ENCODE measurements at places on chromosomes 2 and 18. TPM values are rescaled to one million over a fixed set of nuclear protein-coding genes. Genes with fewer than 3 reads are reported as not detected.

DNA sequence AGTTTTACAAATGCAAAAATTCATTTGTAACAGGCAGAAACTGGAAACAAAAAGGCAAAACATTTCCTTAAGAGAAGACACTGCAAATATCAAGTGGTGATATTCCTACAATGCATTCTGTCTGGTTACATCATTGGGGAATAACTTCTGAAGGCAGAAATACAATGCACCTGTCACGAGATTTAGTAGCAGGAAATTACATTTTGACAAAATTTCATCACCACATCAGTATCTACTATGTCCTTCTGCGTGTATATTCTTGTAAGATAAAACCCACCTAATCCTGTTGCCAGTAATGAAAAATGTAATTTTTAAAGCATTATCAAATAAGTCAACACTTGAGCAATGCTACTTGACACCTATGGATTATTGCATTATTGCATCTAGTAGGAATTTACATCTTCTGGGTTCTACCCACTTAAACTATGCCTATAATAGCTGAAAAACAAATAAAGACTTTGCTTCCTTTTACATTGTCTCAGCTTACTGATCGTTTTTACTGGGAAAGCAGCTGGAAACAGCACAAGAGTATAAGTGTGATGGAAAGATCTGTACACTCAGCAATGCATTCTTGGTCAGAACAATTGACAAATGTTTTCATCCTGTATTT is 59.5 kb downstream of the IRS1 start:
- DNase-seq = no peak

DNA sequence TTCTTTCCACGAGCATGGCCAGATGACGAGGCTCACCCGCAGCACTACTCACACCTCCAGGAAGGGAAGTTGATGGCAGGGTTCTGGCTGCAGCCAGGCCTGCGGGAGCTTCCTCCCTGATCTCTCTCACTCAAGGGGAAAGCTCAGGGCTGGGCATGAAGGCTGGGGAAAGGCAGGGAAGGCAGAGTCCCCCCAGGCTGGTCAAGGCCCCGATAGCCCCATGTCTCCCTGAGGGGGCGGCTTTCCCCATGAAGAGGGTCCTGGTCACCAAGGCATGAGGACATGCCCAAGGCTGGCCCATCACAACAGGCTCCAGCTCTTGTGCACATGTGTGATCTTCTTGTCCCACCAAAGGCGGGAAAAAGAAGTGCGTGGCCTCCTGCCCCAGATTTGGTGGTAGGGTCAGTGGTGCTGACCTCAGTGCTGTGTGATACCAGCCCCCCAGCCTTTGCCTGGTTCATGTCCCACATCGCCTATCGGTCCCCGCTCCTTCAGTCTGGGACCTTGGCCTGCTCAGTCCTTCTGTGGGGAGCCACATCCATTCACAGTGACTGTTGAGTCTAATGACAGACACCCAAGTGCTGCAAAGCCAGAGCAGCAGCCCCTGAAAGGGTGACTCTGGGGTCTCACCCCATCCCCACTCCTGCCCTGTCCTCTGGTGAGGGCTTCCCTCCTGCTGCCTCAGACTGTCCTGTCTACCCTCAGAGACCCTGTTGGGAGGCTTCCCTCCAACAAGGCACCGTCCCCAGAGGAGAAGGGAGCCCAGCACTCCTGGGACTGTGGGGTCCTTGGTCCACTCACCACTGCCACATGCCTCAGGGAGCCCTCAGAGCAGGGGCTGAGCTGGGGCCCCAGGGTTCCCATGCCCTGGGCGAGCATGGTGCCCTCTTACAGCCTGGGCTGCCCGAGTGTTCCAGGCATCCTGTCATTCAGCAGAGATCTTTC is 49.8 kb upstream of the ALPP start:
- DNase-seq = peak; percentile 46

DNA sequence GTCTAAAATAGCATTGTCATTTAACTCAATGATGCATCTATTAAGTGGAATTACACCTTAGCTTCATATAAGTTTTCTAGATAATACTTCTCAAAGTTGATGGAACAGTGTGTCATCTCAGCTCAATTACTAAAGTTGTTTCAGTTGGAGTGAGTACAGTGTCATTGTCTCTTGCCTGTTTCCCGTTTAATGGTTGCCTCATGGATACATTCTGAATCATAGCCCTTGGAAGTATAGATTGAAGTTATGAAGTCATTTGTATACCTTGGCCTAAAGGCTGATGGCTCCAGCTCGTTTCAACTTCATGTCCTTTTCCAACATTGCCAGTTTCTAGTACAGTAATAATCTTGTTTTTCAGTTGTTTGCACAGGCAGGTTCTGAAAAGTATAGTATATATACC is 130.5 kb upstream of the NOSTRIN start:
- DNase-seq = no peak

GRCh38 chr2:46014911-46015654 is 282.1 kb upstream of the EPAS1 start:
- DNase-seq = no peak

The ARMC9 gene
- 37.7 TPM for total RNA-seq

- no peak for DNase-seq
Observed at GRCh38 chr2:158575051-158575635, 118.4 kb downstream of the PKP4 start.

The PTPRN gene
- total RNA-seq = 7.8 TPM

DNA sequence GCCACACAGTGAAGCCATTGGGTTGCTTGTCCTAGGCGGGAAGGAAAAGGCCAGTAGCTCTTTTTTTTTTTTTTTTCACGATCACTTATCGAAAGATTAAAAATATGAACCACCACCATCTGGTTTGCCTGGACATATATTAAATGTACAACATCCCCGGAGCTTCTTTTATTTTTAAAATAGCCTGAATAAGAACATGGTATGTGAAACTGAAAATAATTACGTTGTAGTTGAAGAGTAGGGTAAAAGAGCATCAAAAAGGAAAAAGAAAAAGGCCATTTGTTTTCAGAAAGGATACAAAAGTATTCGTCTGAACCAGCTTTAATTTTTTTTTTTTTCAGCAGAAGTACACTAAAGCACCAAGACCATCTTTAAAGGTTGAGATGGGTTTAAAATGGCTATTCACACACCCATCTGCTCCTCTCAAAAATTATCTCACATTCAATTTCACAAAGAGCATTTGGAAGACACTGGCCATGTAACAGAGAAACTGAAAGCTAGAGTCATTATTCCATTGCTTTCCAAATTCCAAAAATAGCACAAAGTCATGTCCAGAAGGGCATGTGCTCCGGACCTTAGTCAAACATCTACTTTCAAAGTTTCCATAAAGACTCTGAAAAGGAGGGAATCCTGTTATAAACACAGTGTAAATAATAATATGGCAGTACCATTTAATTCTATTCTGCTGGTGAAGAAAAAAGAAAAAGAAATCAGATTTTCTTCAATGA is 82.9 kb downstream of the SCN3A start:
- DNase-seq = no peak

DNA sequence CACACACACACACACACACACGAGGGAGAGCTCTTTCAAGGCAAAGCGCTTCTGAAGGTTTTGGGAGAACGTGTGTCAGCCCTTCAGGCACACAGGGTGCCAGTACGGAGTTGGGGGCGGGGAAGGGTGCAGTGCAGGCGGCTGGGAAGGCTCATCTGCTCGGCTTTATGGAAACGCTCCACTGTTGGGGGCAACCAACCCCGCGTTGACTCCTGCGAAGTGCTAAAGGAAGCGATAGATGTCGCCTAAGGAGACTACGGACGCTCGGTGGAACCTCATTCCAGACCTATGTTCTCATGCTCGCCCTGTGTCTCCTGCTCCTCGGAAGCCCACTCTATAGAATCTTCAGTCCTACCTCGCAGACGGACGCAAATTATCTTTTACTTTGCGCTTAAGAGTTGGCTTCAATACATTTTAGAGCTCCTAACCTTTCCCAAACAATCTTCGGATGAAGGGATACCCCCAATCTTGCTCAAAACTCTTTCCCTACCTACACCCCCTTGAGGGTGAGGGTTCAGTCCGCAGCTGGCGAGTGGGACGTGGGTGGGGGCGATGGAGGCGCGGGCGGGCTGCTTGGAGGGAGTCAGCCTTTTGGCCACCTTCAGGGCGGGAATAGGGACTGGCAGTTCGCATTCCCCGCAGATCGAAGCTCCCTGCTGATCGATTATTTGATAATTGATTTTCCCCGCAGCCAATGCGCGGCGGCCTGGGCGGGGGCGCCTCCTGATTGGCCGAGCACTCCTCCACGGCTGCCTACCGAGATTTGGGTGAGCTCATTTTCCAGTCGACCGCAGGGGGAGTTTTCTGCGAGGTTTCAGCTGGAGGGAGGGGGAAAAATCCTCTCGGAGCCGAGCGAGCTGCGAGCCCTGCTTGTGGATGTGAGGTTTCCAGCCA is 1.9 kb upstream of the MEIS1 start:
- DNase-seq = peak; percentile 97

The RGPD4 gene
- not detected for total RNA-seq

- DNase-seq = no peak
Observed at GRCh38 chr2:129799036-129799958, 180.2 kb upstream of the RAB6C start.

- no peak for DNase-seq
Observed at GRCh38 chr2:38697116-38697840, 31.4 kb downstream of the GALM start.

The SLC4A3 gene
- total RNA-seq = 1.1 TPM

DNA sequence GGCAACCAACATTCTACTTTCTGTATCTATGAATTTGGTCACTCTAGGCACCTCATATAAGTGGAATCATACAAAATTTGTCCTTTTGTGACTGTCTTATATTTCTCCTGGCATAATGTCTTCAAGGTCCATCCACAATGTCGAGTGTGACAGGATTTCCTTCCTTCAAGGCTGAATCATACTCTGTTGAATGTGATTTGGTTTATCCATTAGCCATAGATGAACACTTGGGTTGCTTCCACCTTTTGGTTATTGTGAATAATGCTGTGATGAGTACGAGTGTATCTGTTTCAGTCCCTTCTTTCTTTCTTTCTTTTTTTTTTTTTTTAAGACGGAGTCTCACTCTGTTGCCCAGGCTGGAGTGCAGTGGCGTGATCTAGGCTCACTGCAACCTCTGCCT is 311.3 kb downstream of the TGIF1 start:
- no peak for DNase-seq

DNA sequence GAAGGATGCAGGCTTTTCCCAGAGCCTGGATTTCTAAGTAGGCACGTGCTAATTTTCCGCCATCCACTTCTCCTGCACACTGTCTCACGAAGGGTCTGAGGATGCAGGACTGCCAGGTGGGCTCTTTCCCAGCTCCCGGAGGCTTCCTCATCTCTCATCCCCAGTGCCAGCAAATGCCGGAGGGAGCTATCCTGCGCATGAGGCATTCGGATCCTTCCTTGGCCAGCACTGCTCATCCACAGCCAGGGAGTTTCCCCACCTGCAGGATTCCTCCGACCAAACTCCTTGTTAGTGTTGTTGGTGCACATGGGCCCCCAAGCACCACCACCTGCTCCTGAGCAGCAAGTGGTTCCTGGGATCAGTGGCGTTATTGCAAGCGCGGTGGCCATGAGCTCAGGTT is 5.0 kb downstream of the CNDP1 start:
- DNase-seq = no peak
